ENCODE measurements at places on chromosomes 5 and 9.
A peak's percentile ranks its signal among the peaks of the same experiment; 100 is the strongest.

- no peak for DNase-seq
These were observed 24.3 kb downstream of the NOTCH1 start for GRCh38 chr9:136521537-136521936.

- DNase-seq: no peak
These were observed 20.2 kb upstream of the ANXA1 start for GRCh38 chr9:73131461-73131860.

GRCh38 chr9:88809355-88810161 lies 181.7 kb upstream of the S1PR3 start:
- DNase-seq: no peak

DNA sequence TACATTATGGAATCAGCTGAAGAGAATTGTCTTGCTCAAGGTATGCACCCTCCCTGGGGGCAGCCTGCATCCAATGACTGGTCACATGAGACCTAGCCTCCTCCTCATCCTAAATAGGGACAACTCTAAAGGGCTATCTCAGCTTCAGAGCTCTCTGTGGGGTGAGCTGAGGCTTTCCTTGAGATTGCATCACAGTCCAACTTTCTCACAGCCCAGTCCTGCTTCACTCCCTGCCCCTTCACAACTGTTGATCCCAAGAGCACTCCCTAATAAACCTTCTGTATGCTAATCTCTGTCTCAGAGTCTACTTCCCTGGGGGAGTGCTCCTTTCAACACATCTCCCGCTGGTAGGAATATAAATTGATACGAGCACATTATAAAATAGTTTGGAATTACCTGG lies 44.1 kb upstream of the ERBIN start:
- DNase-seq: no peak

DNA sequence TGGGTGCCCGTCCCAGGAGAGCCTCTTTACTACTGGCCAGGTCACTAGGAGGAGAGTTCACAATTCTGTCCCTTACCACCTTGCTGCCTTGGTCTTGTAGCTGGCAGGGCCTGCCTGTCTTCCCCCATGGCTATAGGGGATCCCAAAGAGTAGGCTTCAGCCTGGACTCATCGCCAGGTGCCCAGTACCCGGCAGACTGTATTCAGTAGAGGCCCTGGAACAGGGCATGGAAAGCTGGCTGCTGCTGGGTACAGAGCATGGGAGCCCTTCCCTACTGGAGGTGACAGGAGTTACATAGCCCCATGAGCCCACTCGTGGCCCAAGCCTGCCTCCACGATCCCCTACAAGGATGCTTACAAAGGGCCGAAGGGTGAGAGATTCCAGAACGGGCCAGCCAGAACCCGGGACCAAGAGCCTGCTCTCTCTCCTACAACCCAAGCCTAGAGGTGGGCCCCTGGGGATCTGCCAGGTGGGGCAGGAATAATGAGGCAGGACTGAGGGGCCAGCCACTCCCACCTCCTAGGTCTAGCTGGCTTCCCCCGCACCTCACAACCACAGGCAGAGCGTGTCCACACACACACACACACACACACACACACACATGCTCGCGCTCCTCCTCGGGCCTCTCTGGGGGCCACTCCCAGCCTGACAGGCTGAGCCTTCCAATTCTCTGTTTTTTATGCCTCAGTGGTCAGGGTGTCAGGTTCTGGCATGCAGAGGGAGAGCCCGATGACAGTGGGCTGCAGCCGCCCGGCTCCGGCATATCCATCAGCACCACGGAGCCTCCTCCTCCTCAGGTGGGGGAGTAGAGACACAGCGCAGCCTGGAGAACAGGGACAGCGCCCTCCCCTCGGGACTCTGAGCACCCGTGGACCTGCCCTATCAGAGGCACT lies 186.0 kb downstream of the PAX5 start:
- DNase-seq: peak; percentile 31

DNA sequence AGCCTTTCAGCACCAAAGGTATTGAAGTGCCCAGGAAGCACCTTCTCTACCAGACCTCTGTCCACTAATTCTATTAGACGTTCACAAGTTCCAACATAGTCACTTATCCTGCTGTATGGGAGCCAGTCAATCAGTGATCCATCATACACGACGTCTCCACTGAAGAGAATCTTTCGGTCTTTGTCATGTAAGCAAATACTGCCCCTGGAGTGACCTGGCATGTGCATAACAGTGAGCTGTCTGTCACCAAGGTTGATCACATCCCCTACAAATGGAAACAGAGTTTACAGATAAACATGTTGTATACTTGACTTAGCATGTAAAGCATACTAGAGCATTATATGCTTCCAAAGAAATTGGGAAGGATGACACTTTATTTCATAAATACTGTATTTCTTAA lies 13.3 kb downstream of the MBLAC2 start:
- no peak for DNase-seq

DNA sequence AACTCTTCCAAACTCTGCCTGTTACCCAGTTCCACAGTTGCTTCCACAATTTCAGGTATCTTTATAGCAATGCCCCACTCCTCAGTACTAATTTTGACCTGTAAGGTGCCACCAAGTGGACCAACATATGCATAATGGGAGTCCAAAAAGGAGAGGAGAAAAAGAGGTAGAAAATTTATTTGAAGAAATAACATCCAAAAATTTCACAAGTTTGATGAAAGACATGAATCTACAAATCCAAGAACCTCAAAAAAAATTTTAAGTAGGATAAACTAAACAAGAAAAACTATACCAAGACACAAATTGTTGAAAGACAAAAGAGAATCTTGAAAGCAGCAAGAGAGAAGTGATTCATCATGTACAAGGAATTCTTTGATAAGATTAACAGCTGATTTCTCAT lies 79.8 kb downstream of the BARX1 start:
- no peak for DNase-seq

GRCh38 chr9:71608825-71609447 lies 159.4 kb downstream of the CEMIP2 start:
- DNase-seq: no peak

GRCh38 chr9:133323211-133323610 lies 12.8 kb downstream of the SURF6 start:
- no peak for DNase-seq

DNA sequence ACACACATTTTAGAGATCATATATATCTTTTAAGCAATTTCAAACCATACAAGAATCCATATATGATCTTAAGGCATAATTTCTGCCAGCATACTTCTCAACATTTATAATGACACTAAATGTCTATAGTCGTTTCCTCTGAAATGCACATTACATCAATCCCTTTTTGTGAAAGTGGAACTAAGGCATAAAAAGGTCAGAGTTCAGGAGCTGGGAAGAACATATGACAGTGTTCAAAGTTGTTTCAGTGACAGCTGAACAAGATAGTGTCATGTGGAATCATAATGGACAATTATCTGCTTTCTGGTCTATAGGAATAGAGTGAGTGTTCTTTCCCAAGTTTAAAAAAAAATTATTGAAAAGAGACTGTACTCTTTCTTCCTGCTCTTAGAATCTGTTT lies 2.4 kb upstream of the MOB3B start:
- no peak for DNase-seq

DNA sequence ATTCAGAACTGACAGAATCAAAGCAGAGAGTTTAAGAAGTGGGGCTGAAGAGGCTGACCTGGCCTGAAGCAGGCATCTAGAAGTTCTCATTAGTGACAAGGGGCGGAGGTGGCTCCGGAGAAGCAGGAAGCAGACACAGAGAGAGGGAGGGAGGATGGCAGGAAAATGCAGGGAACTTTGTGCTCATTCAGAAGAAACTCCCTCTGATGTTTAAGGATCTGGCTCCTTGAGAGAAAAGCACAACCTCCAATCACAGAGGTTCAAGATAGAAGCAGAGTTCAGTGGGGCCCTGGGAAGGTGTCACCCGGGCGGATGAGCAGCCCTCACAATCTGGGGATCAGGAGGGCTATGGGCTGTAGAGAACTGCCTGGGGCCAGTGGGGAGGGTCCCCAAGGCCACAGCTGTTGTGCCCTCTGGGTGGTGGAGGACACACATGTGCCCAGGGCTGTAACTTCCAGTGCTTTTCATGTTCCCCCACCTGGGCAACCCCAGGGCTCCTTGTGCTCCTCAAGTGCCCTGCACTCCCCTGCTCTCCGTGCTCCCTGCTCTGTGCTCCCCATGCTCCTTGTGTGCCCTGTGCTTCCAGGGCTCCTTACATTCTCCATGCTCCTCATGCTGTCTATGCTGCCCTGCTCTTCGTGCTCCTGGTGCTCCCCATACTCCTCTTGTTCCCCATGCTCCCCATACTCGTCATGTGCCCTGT lies 51.4 kb downstream of the TRIP13 start:
- DNase-seq: no peak
